GM13977 (cell line): ENCODE measurements at places on chromosomes 1 and 21.

DNA sequence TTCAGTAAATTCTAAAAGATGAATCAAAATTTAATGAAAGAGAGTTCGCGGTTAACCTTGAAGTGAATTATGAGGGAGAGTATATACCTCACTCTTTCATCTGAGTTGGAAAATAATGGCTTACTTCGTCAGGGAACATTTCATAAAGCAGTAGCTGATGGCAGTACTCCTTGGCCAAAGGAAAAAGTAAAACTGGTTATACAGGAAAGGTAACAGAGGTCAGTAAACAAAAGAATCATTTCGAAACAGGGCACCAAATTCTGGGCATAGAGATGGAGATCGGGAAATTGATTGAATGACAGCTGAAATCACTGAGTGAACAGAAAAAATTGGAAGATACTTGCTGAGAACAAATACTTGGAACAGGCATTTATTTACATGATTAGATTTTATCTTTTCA lies 199.0 kb downstream of the OLFM3 start:
- DNase-seq: no peak

DNA sequence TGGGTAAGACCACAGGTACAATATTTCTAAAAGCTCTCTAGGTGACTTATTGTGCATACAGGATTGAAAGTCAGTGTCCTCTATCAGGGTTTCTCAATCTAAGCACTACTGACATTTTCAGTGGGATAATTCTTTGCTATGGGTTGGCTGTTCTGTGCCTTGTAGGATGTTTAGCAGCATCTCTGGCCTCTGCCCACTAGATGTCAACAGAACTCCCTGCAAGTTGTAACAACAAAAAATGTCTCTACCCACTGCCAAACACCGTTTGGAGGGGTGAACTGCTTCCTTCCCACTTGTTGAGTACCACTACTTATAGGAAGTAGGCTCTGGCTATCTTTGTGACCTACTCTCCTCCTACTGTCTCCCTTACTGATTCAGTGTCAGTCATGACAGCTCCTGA lies 90.1 kb upstream of the ZRANB2 start:
- no peak for DNase-seq

GRCh38 chr1:170686291-170686690 lies 22.4 kb downstream of the PRRX1 start:
- DNase-seq: no peak

- no peak for DNase-seq
Observed at GRCh38 chr1:53576381-53576801, 117.2 kb downstream of the DMRTB1 start.

- peak; percentile 44 for DNase-seq
Observed at GRCh38 chr21:38126666-38127303, 130.0 kb upstream of the KCNJ15 start.

DNA sequence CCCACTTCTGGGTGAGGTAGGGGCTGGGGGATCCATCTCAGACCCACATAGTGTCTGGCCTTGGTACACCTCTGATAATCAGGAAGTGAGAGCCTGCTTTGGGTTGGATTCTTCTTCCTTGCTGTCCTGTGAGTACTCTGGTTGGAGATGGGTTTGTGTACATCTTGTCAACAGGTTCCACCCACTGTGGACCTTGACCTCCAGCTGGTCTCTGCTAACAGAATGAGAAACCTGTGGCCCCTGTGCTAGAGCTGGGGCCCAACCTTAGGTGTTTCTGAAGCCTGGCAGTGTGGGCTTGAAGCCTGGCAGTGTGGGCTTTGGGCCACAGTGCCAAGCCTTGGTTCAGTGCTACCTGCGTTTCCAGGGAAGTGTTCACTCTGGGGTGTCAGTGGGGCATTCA lies 2.6 kb downstream of the ZBTB48 start:
- no peak for DNase-seq

DNA sequence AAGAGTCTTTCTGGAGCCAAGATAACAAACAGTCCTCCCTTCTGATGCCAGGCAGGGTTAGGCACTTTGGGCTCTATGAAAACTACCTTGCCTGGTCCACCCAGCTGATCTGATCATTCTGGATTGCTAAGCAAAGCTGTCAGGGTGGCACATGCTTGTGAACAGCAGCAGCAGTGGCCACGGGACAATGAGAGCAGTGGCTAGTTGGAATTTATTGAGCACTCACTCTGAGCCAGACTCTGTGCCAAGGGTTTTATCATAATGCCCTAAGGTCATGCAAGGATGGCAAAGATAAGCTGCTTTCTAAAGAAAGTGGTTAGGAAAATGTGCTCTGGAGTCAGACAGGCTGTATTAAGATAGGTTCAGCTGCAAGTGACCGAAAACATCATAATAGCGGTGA lies 390.4 kb upstream of the VAMP3 start:
- no peak for DNase-seq

DNA sequence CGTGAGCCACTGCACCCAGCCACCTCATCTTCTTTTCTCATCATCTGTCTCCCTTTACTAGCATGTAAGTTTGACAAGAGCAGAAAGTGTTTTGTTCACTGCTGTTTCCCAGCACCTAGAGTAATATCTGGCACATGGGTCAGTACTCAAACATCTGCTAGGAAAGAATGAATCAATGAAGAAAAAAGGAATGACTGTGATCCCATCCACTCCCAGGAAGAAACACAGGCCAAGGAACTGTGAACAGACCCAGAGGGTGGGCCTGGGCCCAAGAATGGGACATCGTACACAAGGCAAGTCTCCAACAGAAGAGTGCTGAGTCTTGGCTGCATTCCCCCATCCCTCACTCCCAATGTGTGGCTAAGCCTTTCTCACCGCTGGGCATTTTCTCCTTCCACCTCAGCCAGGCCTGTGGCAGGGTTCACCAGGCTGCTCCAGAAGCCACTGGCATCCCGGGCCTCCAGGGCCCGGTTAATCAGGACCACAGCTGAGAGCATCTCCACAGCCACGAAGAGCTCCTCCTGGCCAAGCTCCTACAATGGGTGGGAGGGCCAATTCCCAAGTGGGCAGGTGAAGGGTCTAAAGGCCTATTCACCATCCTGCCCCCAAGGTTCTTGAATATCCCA lies 18.4 kb downstream of the IQGAP3 start:
- no peak for DNase-seq

DNA sequence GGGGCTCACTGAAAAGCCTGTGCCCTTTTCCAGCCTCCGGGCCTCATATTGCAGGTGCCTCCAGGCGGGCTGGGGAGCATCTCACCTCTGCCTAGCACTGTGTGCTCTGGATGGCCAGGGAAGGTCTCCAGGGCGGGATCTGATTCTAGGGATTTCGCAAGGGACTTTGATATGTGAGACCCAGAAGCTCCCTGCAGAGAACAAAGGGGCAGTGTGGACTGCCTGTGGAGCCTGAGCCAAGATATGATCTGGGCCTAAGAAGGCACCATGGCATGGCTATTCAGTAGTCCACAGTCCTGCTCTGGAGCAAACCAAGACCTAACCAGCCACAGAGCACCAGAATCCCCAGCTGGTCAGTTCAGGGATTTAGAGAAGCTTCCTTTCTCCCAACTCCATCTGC lies 157.2 kb downstream of the ST6GALNAC5 start:
- no peak for DNase-seq

DNA sequence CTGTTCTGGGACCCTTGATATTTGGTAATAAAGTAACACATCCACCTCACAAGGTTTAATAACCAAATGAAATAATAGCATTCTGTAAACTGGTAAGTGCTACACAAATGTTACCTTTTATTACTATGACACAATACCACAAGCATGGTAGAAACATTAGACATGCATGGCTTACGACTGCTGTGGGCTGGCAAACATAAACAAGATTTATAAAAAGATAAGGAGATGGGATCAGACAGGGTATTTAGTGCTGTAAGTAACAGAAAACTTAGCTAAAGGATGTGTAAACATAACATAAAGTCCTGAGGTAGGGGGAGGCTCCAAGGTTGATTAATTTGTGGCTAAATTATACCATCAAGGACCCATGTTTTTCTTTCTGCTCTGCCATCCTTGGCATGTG lies 212.6 kb downstream of the BARHL2 start:
- no peak for DNase-seq

- DNase-seq: no peak
Observed at GRCh38 chr1:218996362-218996761, 177.3 kb upstream of the LYPLAL1 start.

DNA sequence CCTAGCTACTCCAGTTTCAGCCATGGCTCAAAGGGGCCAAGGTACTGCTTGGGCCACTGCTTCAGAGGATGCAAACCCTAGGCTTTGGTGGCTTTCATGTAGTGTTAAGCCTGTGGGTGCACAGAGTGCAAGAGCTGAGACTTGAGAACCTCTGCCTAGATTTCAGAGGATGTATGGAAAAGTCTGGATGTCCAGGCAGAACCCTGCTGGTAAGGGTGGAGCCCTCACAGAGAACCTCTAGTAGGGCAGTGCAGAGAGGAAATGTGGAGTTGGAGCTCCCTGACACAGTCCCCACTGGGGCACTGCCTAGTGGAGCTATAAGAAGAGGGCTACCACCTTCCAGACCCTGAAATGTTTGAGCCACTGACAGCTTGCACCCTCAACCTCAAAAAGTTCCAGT lies 16.2 kb downstream of the RIIAD1 start:
- no peak for DNase-seq

DNA sequence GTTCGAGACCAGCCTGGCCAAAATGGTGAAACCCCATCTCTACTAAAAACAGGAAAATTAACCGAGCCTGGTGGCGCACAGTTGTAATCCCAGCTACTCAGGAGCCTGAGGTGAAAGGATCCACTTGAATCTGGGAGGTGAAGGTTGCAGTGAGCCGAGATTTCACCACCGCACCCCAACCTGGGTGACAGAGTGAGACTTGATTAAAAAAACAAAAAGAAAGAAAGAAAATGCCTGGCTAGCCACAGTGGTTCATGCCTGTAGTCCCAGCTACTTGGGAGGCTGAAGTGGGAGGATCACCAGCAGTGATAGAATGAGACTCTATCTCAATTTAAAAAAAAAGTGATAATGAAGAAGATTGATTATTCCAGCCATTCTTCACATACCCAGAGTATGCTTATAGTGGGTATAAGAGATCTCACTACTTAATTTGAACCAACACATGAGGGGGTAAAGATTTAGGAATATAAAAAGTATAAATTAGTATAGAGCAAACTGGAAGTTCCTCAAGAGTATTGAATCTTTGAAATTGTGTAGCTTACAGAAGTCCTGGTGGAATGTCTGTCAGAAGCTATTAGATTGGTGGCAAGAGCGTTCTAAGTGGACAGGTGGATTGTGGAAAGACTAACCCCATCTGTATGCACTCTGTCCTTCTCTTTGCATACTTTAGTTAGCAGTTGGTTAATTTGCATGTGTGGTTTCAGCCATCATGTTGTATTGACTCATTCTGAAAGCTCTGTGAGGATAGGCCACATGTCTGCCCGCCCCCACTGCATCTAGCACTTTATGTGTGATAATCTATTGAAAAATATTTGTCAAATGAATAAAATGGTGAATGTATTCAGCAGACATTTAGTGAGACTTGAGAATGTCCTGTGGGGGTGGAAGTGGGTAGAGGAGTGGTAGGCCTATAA lies 25.0 kb downstream of the RLF start:
- DNase-seq: peak; percentile 65

- DNase-seq: no peak
Observed at GRCh38 chr1:1622010-1622787, 6.9 kb downstream of the MIB2 start.

GRCh38 chr1:107793896-107794453 lies 171.0 kb downstream of the VAV3 start:
- DNase-seq: no peak

DNA sequence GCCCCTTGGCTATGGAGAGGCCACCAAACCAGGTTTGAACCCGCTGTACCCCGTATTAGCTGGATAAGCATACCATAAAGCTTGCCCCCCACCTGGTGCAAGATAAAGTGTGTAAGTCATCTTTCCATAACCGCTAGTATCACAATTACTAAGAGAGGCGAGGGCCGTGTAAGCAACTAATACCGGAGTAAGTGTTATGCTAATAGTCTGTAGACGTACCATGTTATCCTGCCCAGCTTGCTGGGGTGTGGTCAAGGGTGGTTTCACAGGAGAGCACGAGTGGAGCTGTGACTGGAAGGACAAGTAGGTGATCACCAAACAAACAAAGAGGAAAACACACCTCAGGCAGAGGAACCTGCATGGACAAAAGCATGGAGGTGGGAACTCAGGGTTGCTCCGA lies 3.6 kb upstream of the TNFRSF1B start:
- DNase-seq: peak; percentile 51

DNA sequence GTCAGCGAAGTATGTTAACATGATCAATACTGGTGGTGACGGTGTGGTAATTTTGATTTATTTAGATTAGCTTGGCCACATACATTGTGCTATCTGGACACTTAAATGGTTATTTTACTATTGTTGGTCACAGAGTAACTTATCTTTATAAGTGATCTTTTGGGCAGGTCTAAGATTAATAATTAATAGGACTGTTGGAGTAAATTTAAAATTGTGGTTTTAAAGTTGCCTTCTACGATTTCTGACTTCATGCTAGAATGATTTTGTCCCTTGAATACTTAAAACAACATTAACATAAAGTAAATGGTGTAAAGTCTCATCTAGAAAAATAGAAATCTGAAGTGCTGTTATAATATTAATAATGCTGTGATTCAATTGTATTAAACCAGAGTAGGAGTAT lies 14.7 kb downstream of the SRRM1 start:
- DNase-seq: no peak

GRCh38 chr1:110048240-110048639 lies 13.8 kb downstream of the STRIP1 start:
- DNase-seq: no peak

- DNase-seq: no peak
Observed at GRCh38 chr1:101875891-101876290, 120.8 kb downstream of the OLFM3 start.

GRCh38 chr21:39022466-39022862 lies 160.8 kb downstream of the PSMG1 start:
- DNase-seq: no peak

DNA sequence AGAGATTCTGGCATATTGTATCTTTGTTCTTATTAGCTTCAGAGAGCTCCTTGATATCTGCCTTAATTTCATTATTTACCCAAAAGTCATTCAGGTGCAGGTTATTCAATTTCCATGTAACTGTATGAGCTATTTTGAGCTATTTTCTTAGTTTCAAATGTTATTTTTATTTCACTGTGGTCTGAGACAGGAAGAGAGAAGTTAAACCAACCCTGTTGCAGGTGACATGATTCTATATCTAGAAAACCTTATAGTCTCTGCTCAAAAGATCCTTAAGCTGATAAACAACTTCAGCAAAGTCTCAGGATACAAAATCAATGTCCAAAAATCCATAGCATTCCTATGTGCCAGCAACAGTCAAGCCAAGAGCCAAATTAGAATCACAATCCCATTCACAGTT lies 1644.0 kb upstream of the B3GALT2 start:
- no peak for DNase-seq

GRCh38 chr21:38773099-38774061 lies 32.3 kb upstream of the ETS2 start:
- DNase-seq: no peak

DNA sequence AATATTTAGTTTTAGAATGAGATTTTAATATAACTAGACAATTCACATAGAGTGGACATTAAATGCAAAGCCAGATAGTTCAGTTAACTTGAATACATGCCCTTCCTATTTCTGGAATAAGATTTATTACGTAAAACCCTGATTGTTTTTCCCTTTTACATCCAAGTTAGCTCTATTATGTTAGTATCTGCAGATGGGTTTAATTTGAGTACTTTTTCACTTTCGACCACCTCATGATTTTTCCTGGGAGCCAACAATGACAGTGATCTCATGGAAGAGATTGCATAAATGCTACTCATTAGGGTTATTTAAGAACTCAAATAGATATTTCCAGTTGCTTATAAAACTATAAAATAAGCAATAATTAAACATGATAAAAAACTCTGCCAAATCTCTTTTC lies 199.4 kb upstream of the PTGFR start:
- DNase-seq: no peak

- DNase-seq: no peak
Observed at GRCh38 chr1:170670802-170671628, 7.1 kb downstream of the PRRX1 start.

GRCh38 chr1:73899311-73899710 lies 298.7 kb downstream of the LRRIQ3 start:
- DNase-seq: no peak
